Activated CD4-positive, alpha-beta T cell treated with anti-CD3 and anti-CD28 coated beads, Interleukin-2, amount 50 U/mL, for 4 hours (primary cell): ENCODE measurements at places on chromosomes 7 and 10.

- no peak for DNase-seq
Measured at GRCh38 chr10:97723001-97723400, 9.5 kb downstream of the MARVELD1 start.

- DNase-seq: no peak
Measured at GRCh38 chr7:99456288-99456687, 9.7 kb downstream of the ATP5MF start.

DNA sequence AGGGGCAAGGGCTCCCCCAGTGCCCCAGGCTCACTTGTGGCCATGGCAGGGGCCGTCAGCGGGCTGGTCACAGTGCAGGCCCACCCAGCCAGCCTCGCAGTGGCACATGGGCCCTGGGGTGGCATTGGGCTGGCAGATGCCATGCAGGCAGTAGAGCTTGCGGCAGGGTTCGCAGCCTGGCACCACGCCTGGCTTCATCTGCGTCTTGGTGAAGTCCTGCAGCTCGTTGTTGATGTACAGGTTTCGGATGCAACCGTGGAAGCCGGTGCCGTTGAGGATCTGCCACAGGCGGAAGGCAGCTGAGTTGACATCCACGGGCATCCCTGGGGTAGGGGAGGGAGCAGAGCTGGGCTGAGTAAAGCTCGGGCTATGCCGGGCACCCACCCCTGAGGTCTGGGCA is 170.6 kb downstream of the LCOR start:
- no peak for DNase-seq

DNA sequence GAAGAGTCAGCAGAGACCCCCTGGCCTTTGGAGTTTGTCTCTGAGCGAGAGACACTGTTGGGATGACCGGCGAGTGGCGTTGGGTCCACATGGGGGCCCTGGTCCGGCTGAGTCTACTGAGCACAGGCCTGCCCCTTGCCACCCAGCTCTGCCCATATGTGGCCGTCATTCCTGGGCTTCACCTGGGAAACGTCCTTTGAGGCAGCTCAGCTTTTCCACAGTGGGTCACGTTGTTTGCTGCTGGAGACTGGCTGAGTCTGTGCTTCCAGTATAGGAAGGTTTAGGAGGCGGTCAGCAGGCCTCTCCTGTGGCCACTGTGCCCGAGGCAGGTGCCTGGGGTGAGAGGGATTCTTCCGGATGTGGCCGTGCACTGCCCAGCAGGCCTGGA is 17.1 kb downstream of the ADAM8 start:
- no peak for DNase-seq
